T-cell (primary cell): ENCODE measurements at places on chromosomes 4 and X. TPM values are rescaled to one million over a fixed set of nuclear protein-coding genes. Genes with fewer than 3 reads are reported as not detected.

DNA sequence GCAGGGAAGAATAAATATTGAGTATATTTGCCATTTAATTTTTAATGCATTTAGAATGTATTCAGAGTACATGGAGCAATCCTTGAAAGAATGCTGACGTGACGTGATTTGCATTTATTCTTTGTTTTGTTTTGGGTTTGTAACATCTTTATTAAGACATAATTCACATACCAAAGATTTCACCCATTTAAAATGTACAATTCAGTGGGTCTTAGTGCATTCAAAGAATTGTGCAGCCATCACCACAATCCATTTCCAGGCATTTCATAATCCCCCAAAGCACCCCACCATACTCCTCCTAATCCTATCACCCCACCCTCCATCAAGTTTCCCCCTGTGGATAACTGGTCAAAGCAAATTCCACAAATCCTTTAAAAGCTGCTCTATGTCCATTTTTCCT, 87.4 kb downstream of the FAM9B start:
- no peak for DNase-seq

- no peak for DNase-seq
Measured at GRCh38 chr4:169335331-169335730, 64.6 kb upstream of the SH3RF1 start.

DNA sequence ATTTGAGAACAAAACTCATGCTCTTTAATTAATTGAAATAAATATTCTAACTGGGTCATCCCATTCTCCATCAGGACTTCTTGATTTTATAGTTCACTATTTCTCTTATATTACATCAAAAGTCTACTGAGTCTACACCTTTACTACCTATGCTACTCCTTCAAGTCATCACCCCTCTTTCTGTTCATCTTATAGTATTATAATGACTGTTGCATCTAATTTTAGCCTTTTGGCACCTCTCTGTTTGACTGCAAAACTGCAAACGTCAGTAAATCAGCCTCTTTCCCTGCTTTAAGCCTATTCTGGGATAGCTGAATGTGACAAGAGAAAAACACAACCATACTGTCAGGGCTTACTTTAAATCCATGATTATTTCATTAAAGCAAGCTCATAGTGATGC, 639.1 kb downstream of the GABRG1 start:
- no peak for DNase-seq

DNA sequence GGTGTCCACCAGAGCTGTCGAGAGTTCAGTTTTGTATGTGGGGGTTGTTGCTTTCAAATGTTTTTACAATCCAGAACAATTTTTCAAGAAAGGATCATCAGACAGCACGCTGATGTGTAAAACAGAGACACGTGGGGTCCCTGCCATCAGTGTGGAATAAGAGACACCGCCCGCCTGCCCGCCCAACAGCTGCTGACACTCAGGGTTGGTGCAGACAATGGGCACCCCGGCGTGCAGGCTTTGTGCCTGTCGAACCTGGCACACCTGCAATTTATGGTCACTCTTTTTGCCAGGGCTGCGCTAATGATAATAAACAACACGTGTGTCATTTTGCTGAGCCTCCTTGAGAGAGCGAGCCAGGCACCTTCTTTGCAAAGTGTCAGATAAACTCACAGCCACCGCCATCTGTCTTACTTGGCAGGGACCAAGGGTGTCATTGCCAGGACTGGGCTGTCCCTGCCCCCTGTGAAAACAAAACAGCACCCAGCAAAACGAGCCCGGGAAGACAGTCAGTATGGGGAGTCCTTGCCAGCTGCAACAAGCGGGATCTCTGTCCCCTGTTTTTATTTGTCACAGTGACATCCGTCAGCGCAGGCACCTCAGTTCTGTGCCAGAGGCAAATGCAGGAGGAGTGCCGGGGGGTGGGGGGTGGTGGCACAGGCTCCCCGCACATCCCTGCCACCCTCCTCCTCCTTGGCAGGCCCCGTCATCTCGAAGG, 69.1 kb downstream of the PSAPL1 start:
- no peak for DNase-seq

DNA sequence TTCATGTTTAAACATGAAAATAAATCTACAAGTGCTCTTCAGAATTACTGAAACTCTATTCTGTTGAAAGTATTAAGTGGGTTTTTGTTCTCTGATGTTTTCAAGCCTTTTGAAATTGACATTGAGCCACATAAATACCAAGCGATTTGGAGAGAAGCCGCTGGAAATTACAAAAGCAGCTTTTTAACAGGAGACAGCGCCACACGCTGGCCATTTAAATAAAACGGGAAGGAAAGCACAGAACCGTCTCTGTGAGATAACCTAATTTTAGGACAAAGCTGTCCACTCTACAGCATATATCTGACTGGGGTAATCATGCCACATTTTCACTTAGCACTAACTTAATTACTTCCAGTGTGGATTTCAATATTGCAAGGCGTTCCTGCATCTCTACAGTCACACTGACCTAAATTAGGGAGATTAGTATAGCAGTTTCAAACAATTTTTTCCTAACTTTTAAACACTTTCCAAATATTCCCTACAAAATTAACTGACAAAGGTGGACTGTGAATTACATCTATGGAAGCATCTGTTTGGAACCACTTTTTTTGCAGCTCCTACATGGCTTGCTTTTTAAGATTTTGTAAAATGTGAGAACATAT, 6.8 kb upstream of the ANOS1 start:
- DNase-seq, result peak; percentile 8

DNA sequence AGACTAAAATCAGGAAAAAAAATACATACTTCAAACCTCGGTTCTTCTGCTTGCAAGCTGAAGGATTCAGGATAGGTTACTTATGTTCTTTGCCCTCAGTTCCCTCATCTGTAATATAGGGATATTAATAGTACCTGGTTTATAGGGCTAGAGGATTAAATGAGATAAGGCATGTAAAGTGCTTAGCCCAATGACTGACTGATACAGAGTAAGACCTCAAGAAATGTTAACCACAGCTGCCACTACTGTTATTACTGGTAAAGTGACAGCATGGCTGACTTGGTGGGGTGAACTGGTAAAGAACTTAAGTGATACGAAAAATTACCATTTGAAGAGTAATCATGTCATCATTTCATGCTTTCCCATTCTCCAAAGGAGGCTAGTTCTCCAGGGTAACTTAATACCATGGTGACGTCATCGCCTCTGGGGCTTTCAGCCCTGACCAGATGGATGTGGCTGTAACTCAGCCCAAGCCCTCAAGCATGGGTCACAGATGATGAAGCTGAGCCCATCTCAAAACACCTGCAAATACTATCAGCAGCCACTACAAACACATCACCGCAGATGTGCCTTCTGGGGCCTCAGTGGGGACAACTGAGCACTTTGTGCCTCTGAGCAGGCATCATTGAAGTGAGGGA, 44.5 kb upstream of the SCML1 start:
- DNase-seq, result no peak

- DNase-seq, result no peak
Measured at GRCh38 chr4:129748991-129749390, 653.0 kb downstream of the C4orf33 start.

The SULT1E1 gene
- not detected for total RNA-seq

DNA sequence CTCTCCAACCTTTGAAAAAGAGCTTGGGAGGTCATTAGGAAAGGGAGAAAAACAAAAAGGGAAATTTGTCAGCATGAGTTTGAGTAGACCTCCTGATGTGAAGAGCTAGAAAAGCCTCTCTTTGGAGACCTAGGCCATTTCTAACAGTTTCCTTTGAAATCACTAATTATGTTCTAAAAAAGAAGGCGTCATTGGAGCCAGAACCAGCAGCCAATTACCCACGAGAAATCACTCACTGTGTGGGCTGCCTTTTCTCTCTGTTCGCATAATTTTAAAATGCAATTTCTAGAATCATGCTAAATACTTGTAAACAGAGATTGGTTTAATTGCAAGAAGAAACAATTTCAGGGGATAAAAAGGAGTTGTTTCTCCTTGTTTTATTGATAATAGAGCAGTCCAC, 246.3 kb upstream of the GATB start:
- DNase-seq, result no peak

GRCh38 chrX:11351375-11352295, 58.4 kb downstream of the AMELX start:
- no peak for DNase-seq

DNA sequence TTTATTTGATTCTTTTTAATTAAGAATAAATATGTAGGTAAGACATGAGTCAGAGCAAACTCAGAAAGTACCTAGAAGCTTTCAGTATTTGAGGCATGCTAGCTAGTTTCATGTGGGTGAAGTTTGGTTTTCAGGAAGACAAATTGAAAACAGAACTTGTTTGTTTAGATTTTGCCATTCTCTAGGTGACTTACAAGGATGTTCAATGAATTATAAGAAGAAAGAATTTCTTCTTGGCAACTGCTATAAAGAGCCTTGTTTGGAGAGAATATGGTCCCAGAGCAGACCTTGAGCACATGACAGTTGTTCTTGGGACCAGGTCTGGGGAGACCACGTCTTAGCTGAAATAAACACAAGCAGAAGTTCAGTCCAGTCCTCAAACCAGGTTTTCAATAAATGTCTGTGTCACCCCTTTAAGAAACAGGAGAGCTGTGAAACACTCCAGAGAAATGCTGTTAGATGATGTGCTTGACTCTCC, 38.0 kb upstream of the IL21 start:
- no peak for DNase-seq

The HEPH gene
- total RNA-seq, result 0.39 TPM

The SCD5 gene
- 0.72 TPM for total RNA-seq

The CDX4 gene
- not detected for total RNA-seq

The KIT gene
- total RNA-seq, result 6.6 TPM
